ENCODE measurements at places on chromosomes 1 and 21. TPM values are rescaled to one million over a fixed set of nuclear protein-coding genes. Genes with fewer than 3 reads are reported as not detected.

TCP10L gene
- not detected for total RNA-seq

CRYAA gene
- not detected for total RNA-seq

NIBAN1 gene
- 34.4 TPM for total RNA-seq

LRRC41 gene
- total RNA-seq, result 107 TPM

TESK2 gene
- 1.6 TPM for total RNA-seq

BATF3 gene
- total RNA-seq, result 3.9 TPM

CLIC6 gene
- total RNA-seq, result 0.24 TPM

STIL gene
- 5.7 TPM for total RNA-seq

CYP4X1 gene
- total RNA-seq, result 0.32 TPM

OR10J1 gene
- not detected for total RNA-seq

KIAA0040 gene
- total RNA-seq, result 0.16 TPM

FOXO6 gene
- not detected for total RNA-seq

Data from epithelial cell of alveolus of lung (primary cell).